ENCODE measurements at places on chromosomes 1 and 21.

DNA sequence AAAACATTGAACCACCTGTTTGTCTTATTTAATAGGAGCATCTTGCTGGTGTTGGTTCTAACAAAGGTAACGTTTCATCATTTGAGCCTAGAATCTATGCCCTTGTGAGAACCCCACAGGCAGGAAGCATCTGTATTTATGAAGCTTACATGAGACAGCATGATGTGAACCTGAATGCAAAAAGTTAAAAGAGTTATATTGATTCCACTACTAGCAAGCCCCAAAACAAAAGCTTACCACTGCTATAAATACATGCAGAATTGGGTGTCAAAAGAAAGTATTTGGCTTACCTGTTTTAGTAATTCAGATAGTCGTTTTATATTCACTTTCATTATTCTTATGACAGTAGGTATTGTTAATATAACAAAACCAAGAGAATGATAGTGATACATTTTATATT lies 301.2 kb upstream of the ADGRL2 start:
- DNase-seq = no peak

- DNase-seq = no peak
Measured at GRCh38 chr1:109817881-109818270, 54.2 kb upstream of the EPS8L3 start.

DNA sequence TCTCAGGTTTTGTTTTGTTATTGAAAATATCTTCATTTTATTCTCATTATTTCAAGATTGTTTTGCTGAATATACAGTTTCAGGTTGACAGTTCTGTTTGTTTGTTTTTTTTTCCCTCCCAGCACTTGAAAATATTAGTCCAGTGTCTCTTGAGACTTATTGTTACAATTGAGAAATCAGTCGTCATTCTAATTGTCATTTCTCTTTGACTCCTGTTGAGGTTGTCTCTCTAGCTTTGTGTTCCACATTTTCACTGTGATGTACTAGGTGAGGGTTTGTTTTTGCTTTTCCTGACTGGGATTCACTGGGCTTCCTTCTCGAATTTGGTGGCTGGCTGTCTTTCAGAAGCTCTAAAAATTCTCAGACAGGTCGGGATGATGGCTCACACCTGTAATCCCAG lies 443.2 kb upstream of the VAMP3 start:
- no peak for DNase-seq

GRCh38 chr1:156421062-156421938 lies 52.3 kb downstream of the RHBG start:
- DNase-seq = peak; percentile 25

- DNase-seq = peak; percentile 10
Measured at GRCh38 chr21:15015622-15016471, 49.0 kb downstream of the NRIP1 start.

GRCh38 chr1:218339267-218339831 lies 5.8 kb upstream of the TGFB2 start:
- peak; percentile 27 for DNase-seq

DNA sequence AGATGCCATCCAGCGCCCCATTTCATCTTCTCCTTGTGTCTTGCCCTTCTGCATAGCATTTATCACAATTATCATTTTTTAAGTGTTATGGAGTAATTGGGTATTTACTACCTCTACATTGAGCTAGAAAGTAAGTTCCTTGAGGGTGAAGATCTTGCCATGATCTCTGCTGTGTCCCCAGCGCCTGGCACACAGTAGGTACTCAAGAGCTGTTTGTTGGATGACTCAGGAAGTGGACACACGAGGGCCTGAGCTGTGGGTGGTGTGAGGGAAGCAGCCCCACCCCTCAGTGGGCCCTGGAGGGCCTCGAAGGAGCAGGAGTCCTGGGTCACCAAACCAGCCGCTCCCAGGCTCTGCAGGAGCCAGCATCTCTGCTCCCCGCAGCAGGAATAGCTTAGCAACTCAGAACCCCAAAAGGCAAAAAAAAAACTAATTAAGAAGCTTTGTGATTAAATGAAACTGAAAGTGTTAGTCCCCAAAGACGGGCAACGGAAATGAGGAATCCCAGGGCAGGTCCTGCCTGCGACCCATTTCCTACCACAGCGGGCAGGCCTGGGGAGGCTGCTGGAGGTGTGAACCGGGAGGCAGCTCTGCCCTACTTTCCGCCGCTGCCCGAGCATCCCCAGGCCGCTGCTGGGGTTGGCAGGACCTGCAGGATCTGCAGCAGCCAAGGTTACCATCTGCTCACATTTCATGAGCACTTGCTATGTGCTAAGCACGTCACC lies 87.7 kb downstream of the LACTBL1 start:
- DNase-seq = no peak

DNA sequence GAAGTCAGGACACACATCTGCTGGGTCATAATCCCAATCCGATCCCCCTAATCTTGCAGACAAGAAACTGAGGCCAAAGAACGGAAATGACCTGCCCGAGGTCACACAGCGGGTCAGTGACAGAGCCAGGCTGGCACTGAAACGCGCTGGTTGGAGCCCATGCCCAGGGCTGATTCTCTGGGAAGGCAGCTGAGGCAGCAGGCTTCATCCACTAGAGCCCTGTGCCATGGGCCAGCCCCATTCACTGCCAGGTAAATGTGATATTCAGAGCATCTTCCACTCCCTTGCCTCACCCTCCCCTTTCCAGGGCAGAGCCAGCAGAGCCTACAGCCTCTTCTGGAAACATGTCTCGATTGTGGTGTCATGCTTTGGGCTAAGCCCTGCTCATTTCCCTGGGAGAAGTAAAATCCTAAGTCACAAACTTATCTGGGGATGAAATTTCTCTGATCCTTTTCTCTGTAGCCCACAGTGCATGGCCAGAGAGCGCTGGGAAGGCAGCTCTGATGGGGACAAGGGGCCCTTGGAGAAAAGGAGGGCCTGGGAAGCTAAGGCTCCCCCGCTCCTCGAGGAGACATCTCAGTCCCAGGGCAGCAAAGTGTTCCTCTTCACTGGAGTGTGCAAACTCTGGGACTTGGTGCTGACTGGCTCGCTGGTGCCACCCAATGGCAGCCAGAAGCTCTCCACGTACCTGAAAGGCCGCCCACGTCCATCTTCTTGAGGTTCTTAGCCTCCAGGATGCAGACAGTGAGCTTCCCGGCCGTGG lies 110.4 kb downstream of the SYT2 start:
- peak; percentile 46 for DNase-seq

DNA sequence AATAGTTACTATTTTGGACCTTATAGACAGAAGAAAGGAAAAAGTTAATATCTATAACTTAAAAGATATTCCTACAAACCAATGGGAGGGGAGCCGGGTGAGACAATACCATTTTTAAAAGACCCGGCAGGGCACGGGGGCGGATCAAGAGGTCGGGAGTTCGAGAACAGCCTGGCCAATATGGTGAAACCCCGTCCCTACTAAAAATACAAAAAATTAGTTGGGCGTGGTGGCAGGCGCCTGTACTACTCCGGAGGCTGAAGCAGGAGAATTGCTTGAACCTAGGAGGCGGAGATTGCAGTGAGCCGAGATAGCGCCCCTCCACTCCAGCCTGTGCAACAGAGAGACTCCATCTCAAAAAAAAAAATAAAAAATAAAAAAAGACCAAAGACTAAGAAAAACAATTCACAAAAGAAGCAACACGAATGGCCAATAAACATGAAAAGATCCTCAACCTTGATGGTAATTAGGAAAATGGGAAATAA lies 1.2 kb upstream of the PSMB2 start:
- peak; percentile 27 for DNase-seq

DNA sequence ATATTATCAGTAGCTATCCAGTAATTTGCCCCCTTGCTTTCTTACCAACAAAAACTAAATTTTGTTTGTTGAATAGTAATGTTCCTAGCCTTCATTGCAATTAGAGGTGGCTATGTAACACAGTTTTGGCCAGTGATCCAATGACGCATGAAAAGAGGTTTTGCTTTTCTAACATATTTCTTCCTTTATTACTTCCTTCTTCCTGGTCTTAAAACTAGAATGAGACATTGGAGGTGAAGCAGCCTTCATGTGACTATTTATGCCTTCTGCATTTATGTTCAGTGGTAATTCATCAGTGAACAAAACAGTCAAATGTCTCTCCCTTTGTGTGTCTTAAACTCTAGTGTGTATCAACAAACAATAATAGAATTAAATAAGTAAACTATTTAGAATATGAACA lies 35.5 kb downstream of the LRIF1 start:
- DNase-seq = peak; percentile 29

- DNase-seq = no peak
Measured at GRCh38 chr1:220890602-220891001, 11.4 kb downstream of the HLX start.

DNA sequence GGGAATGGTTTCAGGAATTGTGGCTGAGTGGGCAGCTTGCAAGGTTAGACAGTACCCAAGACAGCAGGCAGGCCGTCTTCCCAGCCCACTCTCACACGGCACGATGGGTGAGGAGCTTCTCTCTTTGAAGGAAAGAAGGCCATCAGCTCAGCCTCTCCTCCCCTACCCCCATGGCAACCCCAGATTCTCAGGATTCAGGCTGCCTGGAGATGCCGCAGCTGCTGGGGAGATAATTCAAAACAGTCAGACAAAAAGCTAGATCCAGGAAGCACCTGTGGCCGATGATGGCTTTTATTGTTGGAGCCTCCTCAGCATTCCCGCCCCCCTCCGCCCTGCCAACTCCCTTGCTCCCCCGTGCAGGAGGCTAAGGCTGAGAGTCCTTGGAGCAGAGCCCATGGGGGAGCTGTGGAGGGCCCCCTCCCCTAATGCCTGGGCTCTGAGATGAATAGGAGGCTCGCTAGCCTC lies 220.5 kb downstream of the TRABD2B start:
- DNase-seq = no peak

GRCh38 chr1:224080115-224080774 lies 33.7 kb upstream of the FBXO28 start:
- DNase-seq = no peak

- DNase-seq = no peak
Measured at GRCh38 chr1:189637041-189637440, 840.6 kb downstream of the BRINP3 start.
